Anterior cingulate cortex (tissue), 58 donors: ENCODE measurements at places on chromosomes 13 and 19.

DNA sequence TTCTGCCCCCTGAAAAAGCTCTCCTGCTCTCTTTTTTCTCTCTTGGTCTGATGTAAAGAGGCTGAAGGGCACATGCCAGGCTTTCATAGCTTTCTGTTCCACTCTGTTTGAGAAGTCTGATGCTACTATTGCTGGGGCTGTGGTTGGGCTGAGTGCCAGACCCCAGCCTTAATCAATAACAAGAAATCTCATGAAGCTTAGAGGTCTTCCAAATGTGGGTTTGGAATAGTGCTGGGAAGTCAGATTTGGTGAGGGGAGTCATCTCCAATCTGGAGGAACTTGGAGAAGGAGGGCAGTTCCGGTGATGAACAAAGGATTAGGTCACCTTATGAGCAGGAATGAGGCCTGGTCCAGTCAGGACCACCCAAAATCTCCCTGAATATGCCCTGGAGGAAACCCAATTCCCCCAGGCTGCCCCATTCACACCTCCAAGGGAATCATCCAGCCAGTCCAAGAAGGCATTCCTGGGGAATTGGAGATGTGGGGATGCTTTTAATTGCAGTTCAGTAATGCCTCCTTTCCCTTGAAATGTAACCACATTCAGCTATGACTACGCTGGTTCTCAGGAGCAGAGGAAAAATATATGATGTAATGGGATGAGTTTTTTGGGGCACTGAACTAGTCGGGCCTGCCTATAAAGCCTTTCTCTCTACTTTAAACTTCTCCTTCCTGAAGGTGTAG is 102.0 kb downstream of the STARD13 start:
- DNase-seq, result no peak

GRCh38 chr13:78562237-78562889 is 41.0 kb downstream of the POU4F1 start:
- no peak for DNase-seq

DNA sequence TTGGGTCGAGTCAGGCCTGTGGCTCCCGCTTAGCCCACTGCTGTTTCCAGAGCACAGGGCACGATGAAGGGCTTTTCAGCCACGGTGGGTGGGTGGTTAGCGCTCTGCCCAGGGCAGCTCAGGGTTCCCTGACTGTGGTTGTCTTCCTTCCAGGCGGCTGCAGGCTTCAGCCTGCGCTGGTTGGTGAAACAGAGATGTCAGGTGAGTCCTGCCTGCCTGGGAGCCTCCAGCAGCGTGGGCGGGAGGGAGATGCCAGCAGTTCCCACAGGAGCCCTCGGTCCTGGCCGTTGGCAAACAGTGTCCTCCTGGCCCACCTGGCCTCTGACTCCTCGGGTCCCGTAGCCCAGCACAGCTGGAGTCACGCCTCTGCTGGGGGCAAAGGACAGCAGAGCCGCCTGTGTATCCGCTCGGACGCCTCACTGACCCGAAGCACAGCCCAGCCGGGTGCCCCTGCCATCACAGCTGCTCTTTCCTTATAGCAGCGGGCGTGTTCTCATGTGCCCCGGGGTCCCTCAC is 9.7 kb downstream of the ADAT3 start:
- no peak for DNase-seq

GRCh38 chr19:4803736-4804695 is 12.5 kb downstream of the FEM1A start:
- DNase-seq, result no peak

GRCh38 chr19:10636304-10636972 is 11.1 kb downstream of the SLC44A2 start:
- DNase-seq, result no peak

- no peak for DNase-seq
Observed at GRCh38 chr13:83100237-83100636, 782.0 kb downstream of the SLITRK1 start.

DNA sequence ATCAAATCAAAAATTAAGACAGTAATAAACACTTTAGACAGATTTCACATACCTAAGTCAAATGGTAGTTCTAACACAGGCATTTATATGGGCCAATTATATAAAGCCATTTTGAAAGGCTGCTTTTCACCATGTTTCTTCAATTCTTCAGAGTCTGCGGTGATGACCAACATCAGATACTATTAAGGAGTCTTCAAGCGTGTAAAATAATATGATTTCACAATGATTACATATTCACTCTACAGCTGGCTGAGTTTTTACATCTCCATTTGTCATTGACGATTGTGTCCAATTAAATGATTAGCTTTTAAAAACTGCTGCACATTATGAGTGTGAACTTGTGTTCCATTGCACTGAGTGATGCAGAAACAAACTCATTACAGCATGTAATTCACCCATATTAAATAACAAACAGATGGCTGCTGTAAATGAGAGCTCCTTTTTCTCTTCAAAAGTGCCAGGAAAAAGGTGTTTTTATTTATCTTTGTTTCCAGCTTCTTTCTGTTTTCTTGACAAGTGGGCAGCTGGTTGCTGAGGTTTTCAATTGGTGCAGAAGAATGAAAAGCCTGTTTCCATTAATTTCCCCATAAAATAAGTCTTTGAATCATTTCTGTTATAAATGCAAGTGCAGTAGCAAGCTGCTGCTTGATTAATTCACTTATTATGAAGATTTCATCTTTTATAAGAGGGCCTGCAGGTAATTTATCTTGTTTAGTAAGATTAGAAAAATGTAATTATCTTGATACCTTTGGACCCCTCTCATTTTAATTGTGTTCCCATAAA is 676.1 kb upstream of the KLHL1 start:
- DNase-seq, result no peak

DNA sequence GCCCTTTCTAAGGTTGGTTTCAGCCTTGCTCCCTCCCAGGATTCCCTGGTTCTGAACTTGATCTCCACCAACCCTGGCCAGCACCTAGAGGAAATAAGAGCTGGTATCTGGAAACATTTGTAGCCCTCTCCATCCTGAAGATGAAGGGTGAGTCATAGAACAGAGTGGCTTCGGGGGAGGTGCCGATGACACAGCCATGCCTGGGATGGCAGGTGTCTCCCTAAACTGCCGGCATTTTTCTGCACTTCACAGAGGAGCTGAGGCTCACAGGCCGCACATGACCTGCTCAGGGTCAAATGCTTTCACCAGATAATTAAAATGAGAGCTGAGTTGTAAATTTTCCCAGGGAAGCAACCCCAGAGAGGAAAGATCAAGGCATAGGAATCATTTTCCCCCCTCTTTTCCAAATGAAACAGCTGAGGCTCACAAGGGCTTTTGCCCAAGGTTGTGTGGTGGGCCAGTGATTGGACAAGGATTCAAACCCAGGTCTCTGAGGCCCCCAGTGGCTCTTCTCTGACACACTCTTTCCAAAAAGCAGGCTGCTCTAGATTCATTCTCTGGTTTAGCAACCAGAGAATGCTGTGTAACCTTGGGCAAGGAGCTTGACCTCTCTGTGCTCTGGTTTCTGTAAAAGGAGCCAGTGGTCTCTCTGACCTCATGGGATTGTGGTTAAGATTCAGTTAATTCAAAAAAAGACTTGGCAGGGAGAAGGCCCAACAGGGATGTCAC is 1.2 kb upstream of the SLC25A42 start:
- no peak for DNase-seq

GRCh38 chr19:41967054-41967783 is 8.1 kb upstream of the RABAC1 start:
- no peak for DNase-seq
